Esophagus mucosa (tissue), 1 donor: ENCODE measurements at places on chromosomes 7 and 10. TPM values are rescaled to one million over a fixed set of nuclear protein-coding genes. Genes with fewer than 3 reads are reported as not detected.

ZCWPW1 gene
- total RNA-seq = 1.4 TPM

GRCh38 chr10:84290235-84290634 lies 38.2 kb upstream of the CCSER2 start:
- no peak for ATAC-seq

- peak; percentile 96 for ATAC-seq
Measured at GRCh38 chr7:95434557-95435421, at the start of gene PON2. TSS of gene PON2 (minus strand) at chr7:95435028. CDS start at chr7:95434951, 77 bp downstream.

GRCh38 chr10:1203216-1203615 lies 147.0 kb downstream of the WDR37 start:
- ATAC-seq = no peak

DNA sequence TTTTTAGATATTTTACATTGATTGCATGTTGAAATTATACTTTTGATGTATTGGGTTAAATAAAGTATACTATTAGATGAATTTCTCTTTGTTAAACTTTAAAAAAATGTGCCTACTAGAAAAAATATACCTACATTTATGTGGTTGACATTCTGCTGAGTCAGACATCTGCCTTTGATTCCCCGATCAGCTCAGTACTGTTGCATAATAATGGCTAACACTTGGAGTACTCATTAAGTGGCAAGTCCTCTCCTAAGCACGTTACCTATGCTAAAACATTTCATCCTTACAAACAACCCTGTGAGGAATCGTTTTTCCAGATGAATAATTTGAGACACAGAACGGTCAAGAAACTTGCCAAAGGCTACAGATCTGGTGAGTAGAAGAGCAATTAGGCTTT lies 14.0 kb upstream of the SEM1 start:
- ATAC-seq = peak; percentile 47

DNA sequence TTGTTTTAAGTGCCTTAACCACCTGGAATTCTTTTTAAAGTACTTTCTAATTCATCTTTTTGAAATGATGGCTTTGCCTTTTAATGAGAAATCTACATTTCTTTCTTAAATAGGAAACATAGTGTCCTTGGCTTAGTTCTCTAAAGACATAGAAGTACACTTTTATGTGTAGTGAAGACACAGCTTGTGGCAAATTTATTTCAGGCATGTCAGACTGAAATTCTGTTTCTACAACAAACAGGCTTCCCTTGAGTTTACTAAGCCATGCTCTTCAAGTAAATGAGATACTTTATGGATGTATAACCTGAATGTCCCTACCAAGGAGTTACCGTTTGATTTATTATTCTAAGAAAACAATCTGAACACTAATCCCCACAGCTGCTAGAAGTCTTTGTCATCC lies 136.9 kb upstream of the MAGI2 start:
- no peak for ATAC-seq

DNA sequence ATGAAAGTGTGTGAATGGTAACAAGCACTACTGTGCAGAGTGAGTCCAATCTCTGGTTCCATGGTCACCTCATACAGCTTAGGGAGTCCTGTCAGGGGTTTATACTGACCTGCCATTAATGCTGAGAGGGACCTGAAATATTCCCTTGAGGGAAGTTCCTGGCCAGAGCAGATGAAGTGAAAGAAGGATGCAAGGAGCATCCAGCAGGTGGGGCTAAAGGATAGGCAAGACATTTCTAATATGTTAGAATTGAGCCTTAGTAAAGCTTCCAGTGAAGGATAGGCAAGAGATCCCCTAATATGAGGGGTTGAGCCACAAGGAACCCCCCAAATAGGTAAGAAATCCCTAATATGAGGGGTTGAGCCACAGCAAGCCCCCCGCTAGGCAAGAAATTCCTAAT lies 25.5 kb upstream of the FAM221A start:
- no peak for ATAC-seq

DNA sequence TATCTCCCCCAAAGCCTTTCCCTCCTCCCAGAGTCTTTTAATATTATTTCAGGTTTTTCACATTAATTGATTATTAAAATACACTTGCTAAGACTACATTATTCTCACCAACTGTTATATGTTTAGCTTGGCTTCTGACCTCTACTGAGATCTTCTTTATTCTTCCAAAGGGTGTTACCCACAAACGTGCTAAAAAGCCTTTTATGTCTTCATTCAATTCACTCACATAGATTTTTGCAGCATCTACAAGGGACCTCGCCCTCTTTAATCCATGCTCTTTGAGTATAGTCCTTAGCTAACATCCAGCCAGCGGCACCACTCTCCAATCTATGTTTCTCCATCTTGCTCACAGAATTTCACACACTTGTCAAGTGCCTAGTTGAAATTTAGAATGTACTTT lies 115.9 kb downstream of the HIPK2 start:
- no peak for ATAC-seq

DNA sequence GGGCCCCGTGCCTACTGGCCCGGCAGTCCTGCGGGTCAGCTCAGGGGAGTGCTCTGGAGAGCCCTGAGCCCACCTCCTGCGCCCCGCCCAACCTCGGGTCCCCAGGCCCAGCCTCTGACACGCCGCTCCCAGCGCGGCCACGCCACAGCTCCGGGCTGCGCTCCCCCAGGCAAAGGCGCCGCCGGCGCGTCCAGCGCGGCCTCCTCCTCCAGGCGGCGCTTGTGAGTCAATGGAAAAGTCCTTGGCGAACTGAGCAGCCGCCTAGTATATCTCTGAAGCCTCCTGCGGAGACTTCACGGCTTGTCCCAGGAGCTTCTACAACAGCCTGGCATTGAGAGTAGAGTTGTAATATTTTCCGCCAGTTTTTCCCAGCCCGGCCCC lies 29.5 kb upstream of the BMS1 start:
- ATAC-seq = peak; percentile 81

DNA sequence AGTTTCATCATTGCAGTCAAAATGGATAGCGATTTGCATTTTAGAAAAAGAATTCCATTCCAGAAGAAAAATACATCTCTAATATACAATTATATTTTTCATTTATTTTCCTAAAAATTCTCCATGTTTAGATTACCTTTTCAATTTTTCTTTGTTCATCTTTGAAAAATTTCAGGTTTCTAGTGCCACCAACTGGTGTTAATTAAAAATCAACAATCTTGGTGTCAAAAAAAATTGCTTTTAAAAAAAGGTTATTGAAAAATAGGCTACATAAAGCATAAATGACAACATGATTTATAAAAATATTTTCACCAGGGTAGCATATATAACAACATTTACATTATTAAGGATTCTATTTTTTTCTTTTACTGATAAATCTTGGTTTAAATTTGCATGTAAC lies 53.0 kb downstream of the CCDC186 start:
- ATAC-seq = no peak

SFTPA1 gene
- 0.32 TPM for total RNA-seq

NUTM2B gene
- total RNA-seq = 0.24 TPM

DNA sequence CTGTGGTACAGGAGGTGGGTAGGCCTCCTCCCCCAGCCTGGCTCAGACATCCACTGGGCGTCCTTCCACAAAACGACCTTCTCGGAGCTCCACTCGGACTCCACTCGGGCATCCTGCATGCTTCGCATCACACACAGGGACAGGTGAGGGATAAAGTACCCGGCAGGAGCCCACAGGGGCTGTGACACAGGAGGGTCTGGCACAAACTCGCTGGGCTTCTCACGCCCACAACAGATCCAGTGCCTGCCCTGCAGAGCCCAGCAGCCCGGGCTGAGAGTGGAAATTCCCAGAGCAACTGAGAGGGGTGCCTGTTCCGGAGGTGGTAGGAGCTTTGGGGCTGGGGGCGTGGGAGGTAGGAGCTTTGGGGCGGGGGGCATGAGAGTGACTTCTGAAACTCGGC lies 108.4 kb downstream of the MKI67 start:
- no peak for ATAC-seq
